Activated naive CD4-positive, alpha-beta T cell (primary cell): ENCODE measurements at places on chromosomes 2 and 18.

DNA sequence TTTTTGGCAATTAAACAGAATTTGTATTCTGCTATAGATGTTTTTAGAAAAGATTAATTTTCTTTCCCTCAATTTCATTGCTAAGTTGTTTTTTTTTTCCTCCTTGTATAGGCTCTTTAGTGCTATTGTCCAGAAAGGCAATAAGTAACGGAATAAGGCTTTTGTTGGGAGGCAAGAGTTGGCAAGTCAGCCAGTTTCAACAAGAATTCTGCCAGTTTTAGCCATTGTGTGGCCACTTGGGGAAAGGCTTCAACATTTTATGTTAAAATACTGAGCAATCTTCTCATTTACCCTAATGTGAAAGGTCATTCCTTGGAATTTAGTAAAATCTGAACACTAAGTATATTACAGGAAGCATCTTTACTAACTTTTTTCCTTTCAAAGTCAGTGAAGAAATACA, 9.6 kb downstream of the CALCRL start:
- no peak for DNase-seq

DNA sequence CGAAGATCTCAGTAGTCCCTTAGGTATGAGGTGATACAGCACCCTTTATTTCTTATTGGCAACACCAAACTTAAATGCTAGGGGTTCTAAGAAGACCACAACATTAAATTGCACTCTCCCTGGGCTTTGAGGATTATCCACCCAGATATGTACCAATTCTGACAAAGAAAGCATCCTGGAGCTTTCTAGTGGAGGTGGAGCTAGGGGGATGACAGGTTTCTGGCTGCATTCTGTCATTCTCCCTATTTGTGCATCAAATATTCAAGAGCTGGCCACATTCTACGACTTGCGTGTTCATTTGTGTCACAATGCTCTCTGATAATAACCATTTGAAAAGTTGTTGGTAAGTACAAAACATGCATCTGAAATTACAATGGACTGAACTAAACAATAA, 111.1 kb downstream of the CDH2 start:
- no peak for DNase-seq

- no peak for DNase-seq
Observed at GRCh38 chr2:216118474-216118873, 9.3 kb downstream of the XRCC5 start.

GRCh38 chr2:138711812-138712211, 68.4 kb downstream of the NXPH2 start:
- DNase-seq = no peak

DNA sequence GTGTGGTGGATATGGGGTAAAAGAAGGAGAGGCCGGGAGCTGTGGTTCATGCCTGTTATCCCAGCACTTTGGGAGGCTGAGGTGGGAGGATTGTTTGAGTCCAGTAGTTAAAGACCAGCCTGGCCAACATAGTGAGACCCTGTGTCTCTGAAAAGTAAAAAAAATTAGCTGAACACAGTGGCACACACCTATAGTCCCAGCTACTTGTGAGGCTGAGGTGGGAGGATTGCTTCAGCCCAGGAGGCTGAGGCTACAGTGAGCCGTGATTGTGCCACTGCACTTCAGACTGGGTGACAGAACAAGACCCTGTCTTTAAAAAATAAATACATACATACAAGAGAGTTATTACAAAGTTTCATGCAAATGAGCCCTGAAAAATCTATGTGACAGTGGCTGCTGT, 80.6 kb downstream of the SPTBN1 start:
- no peak for DNase-seq

- no peak for DNase-seq
Observed at GRCh38 chr2:239772721-239773120, 252.4 kb downstream of the NDUFA10 start.

- no peak for DNase-seq
Observed at GRCh38 chr2:7672027-7672684, 754.9 kb downstream of the RNF144A start.

DNA sequence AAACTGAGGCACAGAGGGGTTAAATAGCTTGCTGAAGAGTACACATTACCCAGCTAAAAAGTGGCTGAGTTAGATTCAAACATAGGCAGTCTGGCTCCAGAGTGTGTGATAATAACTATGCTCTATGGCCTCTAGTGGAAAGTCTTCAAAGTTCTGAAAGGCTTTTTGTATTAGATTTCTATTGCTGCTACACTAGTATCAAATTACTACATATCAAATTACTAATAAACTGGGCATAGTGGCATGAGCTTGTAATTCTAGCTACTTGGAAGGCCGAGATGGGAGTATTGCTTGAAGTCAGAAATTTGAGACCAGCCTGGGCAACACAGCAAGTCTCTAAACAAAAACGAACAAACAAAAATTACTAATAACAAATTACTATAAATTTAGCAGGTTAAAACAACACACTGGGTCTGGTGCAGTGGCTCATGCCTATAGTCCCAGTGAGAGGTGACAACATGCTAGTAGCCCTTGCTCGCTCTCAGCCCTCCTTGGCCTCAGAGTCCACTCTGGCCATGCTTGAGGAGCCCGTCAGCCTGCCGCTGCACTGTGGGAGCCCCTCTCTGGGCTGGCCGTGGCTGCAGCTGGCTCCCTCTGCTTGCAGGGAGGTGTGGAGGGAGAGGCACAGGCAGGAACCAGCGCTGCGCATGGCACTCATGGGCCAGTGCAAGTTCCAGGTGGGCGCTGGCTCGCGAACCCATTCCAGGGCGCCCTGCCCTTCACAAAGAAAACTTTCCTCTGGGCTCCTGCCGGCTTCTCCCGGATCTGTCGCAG, 38.2 kb upstream of the TWSG1 start:
- DNase-seq = no peak

- DNase-seq = no peak
Observed at GRCh38 chr2:66535574-66536289, 100.8 kb downstream of the MEIS1 start.

- no peak for DNase-seq
Observed at GRCh38 chr2:101473591-101473910, 1.4 kb downstream of the RFX8 start.

DNA sequence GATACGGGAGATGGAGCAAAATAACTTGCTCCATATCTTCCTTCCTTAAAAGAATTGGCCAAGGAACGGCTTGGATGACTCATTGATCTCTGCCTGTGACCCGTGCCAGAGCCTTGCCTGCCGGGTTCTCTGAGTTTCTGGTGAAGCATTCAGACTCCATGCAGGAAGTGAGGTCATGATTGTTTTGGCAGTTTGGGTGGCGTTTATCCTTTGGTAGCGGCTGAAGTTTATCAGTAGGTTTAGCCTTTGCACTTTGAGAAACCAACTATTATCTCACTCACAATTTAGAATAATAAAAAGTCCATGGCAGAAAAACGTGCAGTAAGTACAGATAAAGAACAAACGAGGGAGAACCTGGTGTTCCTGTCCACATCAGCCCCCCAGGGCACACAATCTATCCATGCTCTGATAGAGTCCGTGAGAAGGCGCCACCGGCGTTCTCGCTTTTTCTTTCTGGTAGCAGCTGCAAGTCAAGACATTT, 15.0 kb upstream of the CTAGE1 start:
- DNase-seq = no peak

DNA sequence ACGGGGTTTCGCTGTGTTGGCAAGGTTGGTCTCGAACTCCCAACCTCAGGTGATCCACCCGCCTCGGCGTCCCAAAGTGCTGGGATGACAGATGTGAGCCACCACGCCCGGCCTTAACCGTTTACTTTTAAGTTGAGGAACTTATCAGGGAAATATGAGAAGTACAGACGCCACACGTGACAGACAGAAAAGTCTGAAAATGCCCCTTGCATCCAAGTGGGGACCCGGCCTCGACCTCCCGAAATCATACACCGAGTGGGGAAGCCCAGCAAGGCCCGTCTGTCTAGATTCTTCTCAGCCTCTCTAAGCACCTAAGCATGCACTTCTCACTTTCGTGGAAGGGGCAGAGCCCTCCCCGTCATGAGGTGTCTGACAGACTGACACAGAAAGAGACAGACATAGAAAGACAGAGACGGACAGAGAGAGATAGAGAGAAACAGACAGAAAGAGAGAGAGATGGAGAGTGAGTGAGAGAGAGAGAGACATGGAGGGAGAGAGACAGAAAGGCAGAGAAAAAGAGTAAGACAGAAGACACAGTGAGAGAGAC, 107.3 kb upstream of the ANKRD30BL start:
- no peak for DNase-seq

DNA sequence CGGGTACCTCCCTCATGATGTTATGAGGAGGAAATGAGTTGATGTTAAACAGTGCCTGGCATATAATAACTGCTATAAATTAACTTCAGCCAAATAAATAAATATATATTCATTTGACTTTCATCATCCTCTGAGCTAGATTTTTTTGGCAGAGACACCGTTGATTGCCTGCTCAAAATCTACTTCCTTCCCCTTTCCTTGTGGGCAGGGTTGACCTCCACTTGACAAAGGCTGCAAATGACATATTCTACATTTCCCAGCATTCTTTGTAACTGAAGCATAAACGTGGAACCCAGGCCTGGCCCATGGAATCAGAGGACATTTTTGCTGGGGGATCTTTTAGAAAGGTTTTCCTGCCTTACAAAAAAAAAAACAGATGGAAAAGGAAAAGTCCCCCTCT, 177.8 kb downstream of the TXNL1 start:
- no peak for DNase-seq

GRCh38 chr2:96247009-96247408, 18.8 kb downstream of the TMEM127 start:
- DNase-seq = no peak

GRCh38 chr18:35624146-35624545, 42.6 kb downstream of the GALNT1 start:
- no peak for DNase-seq

DNA sequence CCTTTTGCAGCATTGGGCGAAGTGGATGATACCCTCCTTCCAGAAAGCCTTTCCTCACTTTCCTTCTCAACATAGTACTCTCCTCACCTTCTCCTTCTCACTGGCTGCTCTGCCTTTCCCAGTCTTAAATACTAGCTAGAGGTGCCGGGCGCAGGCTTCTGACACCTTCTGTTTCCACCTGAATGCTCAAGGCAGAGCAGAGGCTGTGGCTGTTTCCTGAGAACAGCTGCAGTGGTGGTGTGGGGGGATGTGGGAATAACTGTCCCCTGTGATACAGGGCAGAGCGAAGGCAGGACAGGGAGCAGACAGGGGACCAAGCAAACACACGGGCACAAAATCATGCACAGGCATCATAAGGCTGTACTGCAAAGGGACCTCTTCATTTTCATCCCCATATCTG, 303.1 kb downstream of the SS18 start:
- no peak for DNase-seq

DNA sequence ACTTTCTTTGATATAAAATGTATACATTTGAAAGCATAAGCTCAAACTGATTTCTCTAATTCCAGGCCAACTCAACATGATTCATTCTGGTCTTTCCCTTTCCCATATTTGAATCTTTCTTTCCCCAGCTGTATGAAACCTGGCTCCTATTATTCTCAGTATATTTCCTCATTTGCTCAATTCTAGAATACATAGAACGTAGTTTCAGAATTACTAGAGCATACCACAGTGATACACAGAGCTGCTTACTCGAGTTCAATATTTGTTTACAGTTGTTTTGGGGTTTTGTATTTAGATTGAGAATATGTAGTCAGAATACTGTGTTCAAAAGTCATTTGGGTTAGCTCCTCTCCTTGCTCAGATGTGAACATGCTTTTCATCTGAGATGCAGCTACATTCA, 43.0 kb downstream of the TNFRSF11A start:
- DNase-seq = no peak

DNA sequence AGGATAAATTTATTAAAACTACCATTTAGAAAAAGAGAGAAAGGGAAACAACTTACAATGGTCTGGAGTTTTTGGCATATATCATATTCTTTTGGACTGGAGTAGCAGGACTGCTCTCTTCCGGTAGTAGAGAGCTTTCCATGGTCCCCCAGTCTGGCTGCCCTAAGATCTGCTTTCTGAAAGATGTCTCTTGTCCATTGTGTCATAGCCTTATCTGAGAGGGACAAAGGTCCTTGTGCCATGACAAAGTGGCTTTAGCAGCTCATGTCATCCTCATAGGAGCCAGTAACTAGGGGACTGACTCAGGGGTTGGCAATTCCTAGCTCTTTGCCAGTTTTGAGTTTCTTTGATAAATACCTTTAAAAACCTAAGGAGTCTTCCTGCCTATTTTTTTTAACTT, 505.5 kb upstream of the ZEB2 start:
- DNase-seq = no peak

- no peak for DNase-seq
Observed at GRCh38 chr2:149021271-149021719, 17.2 kb upstream of the LYPD6B start.

DNA sequence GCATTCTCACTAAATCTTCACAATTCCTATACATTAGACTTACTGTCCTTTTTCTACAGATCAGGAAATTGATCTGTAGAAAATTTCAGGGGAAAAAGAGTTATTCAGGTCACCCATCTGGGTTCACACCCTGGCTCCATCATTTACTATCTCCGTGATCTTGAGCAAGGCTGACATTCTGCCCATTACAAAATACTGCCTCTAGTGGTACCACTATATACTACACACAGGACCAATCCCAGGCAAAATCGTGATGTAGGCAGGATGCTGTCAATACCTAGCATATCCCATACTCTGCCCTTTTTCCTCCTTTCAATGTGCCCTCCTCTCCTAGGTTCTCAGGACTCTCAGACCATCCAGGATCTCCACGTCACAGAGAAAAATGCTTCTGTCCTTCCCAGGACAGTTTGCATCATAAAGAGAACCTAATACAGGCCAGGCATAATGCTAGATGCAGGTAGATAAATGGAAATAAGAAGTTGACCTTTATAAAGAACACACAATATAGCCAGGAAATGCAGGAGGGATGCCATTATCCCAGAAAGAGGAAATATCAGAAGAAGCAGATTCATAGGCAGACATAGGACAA, 101.9 kb downstream of the CDH20 start:
- DNase-seq = no peak

GRCh38 chr2:58447586-58447985, 206.5 kb upstream of the FANCL start:
- no peak for DNase-seq

GRCh38 chr18:22471546-22472131, 53.9 kb upstream of the CTAGE1 start:
- no peak for DNase-seq

DNA sequence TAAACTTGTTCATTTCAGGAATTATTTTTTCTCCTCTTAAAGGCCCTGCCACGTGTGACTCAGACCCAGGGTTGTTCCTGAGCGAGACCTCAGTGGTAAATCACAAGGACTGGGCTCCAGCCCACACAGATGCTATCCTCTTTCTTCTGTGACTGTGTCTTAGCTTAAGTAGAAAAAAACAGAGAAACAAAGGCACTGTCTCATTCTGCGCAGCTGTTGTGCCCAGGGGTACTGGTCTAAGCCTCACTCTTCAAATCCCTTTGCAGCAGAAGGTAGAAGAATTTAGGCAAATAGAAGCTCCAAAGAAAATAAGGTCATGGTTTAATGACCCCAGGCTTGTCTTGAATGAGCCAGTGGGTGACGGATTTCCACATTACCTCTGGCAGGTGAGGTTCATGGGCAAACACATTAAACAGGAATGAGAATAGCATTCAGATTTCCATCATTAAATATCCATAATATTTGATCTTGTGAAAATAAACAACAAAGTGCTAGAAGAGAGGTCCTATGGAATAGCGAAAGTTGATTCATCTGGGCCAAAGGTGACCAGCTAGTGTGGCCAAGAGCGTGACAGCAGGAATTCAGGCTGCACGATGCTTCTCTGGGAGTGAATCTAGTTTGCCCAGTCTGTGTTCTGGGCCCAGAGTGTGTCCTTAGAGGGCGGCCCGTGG, 63.3 kb downstream of the LIPG start:
- DNase-seq = no peak
